ENCODE measurements at places on chromosomes 5 and 9.

DNA sequence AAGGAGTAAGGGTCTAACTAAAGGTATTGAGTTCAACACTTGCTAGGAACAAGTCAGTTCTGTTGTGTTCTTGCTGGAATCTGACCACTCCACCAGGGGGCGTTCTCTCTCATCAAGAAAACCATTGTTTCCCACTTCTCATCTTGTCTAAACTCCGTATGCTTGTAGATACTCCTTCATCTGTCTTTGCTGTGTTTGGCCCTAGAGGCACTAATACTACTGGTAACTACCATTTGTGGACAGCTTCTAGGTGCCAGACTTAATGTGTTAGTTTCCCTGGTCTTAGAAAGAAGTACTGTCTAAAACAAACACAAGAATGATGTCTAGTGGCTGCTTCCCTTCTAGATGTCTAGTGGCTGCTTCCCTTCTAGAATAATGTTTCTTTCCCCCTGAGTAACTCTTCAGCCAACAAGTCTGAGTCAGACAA is 18.7 kb upstream of the PTPDC1 start:
- DNase-seq: peak; percentile 96

- DNase-seq: no peak
Measured at GRCh38 chr9:121784731-121785411, 133.4 kb downstream of the DAB2IP start.

GRCh38 chr5:147403651-147404640 is 105.9 kb downstream of the DPYSL3 start:
- peak; percentile 29 for DNase-seq

DNA sequence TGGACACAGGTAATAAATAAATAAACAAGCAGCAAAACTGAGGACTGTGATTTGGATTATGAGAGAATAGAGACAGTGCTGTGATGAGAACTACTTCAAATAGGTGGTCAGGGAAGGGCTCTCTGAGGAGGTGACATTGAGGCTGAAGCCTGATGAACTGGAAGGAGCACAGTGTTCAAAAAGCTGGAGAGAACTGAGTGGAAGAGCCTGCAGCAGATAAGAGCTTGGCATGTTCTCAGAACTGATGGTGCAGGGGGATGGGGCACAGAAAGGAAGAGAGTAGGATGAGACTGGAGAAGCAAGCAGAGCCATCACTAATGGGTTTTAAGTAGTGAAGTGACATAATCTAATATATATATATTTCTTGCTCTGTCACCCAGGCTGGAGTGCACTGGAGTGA is 11.2 kb upstream of the TPM2 start:
- DNase-seq: no peak

DNA sequence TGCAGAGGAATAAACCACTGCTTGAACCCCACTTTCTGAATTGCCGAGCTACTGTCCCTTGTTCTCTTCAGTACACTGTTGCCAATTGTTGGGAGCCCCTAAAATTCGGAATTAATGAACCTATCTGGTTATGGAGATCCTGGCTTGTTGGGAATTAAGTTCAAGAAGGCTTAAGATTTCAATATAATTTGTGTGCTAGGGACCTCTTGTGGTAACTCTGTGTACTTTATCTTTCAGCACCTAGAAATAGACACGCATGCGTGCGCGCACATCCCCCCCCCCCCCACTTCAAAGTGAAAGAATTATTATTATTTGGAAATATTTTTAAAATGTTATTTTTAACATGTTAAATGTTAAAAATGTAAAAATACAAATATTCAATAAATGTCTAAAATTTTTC is 53.3 kb upstream of the FAM169A start:
- peak; percentile 85 for DNase-seq

GRCh38 chr5:53253421-53253871 is 143.9 kb upstream of the MOCS2 start:
- no peak for DNase-seq

DNA sequence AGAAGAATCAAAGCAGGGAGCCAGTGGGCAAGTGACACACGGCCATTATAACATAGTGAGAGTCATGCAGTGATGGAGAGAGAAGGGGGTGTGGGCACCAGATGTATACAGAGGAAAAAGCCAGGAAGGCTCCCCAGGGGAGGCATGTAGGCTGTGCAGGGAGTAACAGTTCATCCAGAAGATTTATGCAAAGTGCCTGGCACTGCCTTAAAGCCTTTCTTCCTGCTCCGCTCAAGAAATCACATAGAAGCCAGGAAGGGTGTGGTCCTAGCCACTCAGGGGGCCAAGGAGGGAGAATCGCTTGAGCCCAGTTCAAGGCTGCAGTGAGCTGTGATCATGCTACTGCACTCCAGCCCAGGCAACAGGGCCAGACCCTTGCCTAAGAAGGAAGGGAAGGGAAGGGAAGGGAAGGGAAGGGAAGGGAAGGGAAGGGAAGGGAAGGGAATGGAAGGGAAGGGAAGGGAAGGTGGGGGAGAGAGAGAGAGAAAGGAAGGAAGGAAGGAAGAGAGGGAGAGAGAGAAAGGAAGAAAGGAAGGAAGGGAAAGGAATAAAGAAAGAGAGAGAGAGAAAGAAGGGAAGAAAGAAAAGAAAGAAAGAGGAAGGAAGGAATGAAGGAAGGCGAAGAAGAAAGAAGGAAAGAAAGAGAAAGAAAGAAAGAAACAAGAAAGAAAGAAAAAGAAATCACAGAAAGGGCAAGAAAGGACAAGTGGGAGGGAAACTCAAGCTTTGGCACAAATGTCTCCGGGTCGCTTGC is 89.8 kb downstream of the LHX2 start:
- no peak for DNase-seq

- DNase-seq: no peak
Measured at GRCh38 chr9:6605202-6605601, 40.3 kb downstream of the GLDC start.

- DNase-seq: no peak
Measured at GRCh38 chr5:91472631-91473030, 89.5 kb upstream of the ARRDC3 start.

- no peak for DNase-seq
Measured at GRCh38 chr9:115633104-115633503, 515.1 kb upstream of the TNC start.

GRCh38 chr9:70052768-70053167 is 9.1 kb downstream of the MAMDC2 start:
- no peak for DNase-seq

GRCh38 chr5:14492331-14492964 is 89.1 kb upstream of the OTULINL start:
- peak; percentile 25 for DNase-seq

DNA sequence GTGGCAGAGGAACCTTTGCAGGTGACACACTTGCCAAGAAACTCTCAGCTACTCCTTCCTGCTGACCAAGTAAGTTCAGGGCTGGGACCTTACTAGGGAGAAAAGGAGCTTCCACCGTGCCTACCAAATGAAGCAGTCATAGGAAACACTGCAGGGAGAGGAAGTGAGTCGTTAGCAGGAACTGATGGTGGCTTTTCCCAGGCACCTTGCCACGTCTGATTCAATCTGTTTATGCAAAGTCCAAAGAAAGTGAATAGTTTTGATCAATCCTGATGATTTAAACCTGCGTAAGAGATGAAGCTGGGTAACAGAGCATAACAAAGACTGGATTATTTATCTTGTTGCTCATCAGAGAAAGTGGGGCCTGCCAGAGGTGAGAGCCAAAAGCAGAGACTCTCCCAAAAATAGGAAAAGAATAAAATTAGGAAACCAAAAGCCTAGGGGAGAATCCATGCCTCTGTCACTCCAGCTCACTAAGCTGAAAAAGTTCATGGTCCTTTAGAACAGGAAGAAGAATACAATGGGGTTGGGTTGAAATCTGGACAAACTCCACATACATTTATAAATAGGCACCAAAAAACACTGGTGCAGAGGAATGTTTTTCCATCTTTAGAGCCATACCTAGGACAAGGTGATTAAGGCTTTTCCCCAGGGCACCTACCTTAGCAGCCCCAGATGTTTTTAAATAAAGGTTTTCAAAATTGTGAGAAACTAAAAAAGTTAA is 9.3 kb upstream of the PFDN1 start:
- peak; percentile 46 for DNase-seq

- DNase-seq: no peak
Measured at GRCh38 chr9:73609381-73609780, 457.7 kb downstream of the ANXA1 start.

DNA sequence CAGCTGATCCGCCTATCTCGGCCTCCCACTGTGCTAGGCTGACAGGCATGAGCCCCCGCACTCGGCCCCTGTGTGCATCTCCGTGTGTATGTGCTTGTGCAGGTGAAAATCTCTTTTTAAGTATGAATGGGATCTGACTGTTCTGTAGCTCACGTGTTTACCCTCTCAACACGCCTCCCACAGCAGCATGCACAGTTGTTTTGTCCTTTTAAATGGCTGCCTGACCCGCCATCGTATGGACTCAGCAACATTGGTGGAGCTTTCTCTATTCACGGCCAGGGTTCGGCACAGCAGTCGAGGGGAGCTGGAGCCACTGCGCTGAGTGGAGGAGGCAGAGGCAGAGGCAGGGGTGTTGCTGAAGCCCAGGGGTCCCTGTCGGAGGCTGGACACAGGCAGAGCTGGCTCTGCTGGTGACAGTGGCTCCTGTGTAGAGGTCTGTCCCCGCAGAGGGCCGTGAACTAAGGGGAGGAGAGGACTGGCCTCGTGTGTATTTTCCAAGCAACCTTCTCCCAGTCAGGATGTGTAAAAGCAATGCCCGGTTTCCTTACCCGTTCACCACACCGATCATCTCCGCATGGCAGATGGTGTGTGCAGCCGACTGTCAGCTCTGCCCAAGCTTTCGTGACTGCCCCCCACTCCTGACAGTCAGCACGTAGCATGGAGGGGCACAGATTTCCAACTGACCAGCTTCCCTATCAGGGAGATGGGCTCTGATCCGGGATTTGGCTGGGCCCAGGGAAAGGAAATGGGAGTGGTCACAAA is 37.3 kb downstream of the MRPL36 start:
- no peak for DNase-seq

GRCh38 chr5:135437796-135438560 is 9.2 kb downstream of the DCANP1 start:
- DNase-seq: peak; percentile 36

GRCh38 chr9:90834828-90835595 is 33.4 kb downstream of the SYK start:
- DNase-seq: no peak

DNA sequence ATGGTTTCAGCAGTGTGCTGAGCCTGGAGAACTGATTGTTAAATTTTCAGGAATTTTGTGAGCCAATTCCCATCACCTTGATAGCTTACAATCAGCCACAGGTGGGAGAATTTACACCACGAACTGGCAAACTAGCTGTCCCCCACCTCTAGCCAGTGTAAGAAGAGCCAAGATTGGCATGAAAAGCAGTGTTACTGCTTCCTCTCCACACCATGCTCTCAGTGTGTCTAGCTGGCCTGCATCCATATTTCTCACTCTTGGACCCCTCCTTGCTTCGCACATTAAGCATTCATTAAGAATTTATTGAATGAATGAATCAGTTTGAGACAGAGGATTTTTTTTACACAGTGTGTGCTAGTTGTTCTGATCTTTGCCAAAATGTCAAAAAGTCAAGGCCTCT is 36.7 kb upstream of the MAN2A1 start:
- no peak for DNase-seq

DNA sequence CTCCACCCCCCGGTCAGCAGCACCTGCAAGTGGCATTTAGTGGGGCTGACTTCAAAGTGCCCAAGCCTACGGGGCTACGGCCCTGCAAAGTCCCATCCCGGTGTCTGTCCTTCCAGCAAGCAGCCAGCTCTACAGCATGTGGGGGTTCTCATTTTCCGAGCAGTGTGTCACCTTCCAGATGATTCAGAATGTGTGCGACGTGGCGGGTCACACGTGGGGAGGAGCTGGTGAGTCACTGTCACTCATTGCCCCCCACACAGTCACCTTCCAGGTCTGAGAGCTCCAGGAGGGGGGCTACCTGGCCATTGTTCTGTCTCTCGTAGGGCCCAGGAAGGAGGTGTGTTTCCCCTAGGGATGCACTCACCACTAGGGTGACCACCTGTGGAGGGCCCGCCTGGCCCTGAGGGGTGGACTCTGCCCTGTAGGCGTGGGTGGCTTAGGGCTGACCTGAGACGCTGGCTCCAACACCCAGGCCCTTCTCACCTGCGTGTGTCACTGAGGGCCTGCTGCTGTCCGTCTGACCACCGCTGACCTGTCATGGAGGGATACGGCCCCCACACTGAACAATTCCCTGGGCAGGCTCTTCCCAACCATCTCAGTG is 70.2 kb downstream of the SEMA4D start:
- DNase-seq: no peak

DNA sequence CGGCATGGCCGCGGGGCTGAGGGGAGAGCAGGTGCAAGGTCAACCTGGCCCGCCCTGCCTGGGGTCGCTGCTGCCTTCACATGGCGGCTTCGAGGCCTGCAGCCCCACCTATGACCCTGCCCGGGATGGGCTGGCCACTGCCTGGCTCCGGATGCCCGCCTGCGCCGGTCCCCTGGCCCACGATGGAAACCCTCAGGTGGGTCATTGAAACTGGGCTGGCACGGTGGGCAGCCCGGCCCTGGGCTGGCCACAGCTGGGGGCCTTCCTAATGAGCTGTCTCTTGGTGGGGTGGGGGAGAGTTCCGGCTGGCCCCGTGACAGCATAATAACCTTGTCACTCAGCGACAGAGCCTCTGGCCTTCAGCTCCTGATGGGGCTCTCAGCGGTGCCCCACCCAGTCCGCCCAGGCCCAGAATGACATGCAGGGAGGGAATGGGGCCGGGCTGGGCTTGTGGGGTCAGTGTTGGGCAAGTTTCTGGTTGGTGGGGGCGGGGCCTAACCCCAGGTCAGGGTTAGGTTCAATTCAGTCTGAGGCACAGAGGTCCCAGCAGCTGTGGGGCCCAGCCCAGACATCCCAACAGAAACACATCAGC is at the start of gene CCDC187:
Gene CCDC187 (minus strand): TSS at position 270 of the 592 bp plus-strand sequence. CDS start 264 bp downstream, at position 6.
- DNase-seq: no peak

DNA sequence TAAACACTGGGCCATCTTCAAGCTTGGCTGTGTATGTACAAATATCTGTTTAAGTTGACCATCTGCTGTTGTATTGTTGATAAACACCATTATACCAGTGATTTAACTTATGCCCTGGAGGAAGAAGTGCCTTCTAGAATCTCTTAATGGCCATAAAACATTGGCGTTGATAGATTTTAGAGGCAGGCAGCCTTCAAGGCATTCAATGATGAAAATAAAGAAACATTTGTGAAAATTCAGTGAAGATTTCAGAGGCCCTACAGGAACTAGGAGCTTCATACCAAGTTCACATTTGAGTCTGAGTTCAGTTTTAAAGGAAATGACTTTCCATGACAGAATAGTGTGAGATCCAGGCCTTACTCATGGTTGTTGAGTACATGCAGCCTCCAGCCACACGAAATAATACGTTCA is 52.2 kb downstream of the MAP1B start:
- no peak for DNase-seq

Measured in pons (tissue), 1 donor.